ENCODE measurements at places on chromosomes 3 and 15.

DNA sequence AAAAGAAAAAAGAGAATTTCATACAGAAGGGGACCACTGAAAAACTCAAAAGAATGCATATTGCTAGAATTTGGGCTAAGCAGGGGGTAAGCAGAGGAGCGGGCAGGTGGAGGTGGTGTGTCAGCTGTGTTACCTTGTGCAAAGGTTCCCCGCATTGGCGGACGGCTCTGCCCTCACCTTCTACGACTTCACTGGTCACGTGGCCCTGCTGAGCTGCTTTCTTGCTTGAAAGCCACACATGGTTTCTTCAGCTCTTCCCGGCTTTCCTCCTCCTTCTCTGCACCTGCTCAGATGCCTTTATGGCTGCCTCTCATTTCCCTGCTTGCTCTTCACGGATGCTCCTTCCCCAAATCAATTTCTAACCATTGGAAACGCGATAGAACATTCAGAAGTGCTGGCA, 30.5 kb downstream of the FAH start:
- no peak for DNase-seq

DNA sequence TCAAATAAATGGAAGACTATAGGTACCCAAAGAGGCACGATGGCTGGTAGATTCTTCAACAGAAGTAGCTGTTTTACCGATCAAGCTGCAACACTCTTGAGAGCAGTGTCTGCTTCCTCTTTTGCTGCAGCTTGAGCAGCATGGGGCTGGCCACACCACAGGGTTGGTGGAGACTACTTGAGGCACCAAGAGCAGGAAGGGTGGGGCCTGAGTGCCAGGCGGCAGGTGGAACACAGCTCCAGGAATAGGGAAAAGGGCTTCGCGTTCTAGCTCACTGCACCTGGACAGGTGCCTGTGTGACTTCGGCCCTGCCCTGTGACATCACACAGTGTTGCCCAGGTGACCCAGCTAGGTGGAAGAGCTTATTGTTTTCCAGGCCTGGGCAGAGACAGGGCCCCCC, at the start of gene CCDC33:
CCDC33 (plus strand) TSS at position 365 of the 400 bp plus-strand sequence. CDS start 394 bp downstream, outside the sequence.
- peak; percentile 92 for DNase-seq

- peak; percentile 2 for DNase-seq
Observed at GRCh38 chr15:73684581-73685455, 635 bp downstream of the CD276 start.

DNA sequence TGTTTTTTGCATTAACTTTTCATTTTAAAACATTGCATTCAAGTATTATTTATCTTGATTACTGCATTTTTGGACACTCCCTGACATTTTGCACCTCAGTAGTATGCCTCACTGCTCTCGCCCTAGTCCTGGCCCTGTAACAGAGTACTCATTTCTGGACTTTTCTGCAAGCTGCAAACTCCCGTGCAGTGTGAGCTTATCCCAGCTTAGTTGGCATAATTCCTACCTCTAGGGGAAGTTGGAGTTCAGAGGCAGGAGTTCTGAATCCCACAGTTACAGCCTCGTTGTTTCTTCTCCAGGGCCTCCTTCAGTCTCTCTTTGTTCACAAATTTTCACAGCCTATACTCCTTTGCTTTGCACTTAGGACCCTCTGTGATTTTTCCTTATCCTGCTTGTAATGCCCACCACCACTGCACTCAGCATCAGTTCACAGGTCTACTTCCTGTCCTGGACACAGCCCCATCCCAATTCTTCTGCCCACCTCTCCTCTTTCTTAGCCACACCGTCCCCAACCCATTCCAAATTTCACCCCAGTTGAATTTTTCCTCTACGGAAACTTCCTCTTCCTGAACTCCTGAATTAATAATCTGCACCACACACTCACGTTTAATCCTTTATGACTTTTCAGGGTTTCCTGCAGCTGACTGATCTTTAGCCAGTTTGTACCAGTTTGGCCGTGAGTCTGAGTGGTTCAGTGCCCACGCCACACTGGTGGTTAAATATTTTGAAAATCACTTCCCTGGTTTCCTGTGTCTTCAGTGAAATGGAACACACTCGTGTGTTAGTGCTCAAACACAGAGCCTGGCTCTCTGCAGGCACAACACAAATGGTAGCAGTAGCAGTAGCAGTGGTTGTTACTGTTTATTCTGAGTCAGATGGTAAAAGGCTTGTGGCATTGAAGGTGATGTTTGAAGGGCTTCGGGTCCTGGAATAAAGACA, 6.3 kb upstream of the CTSH start:
- no peak for DNase-seq

- no peak for DNase-seq
Observed at GRCh38 chr3:194713299-194714136, 27.8 kb downstream of the FAM43A start.

- DNase-seq, result no peak
Observed at GRCh38 chr15:100911086-100911485, 8.1 kb upstream of the LRRK1 start.

DNA sequence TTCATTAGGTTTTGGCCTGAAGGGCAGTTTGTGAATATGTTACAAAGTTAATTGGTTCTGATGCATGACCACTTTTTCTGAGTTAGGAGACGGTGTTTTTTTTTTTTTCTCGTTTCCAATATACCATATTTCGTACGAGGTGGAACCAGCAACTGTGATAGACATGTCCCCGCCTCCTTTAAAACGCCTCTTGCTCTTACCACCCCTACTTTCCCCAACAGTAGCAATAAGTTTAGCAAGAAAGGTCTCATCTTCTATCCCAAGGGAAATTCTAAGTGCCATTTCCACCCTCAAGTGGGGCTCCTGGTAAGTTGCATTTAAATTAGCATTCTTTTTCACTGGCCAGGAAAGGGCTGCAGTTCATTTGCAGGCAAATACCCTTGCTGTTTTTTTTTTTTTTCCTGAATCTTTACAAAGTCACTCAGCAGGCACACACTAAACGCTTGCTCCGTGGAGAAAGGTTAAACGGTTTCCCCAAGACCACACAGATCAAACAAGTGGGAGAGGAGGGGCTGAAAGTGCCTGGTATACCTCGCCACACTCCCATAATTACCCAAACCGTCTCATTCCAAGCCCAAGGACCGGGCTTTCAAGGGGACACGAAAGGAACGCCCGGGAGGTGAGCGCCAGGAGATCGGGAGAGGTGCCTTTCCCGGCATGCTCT, 39.5 kb upstream of the MGA start:
- peak; percentile 5 for DNase-seq

DNA sequence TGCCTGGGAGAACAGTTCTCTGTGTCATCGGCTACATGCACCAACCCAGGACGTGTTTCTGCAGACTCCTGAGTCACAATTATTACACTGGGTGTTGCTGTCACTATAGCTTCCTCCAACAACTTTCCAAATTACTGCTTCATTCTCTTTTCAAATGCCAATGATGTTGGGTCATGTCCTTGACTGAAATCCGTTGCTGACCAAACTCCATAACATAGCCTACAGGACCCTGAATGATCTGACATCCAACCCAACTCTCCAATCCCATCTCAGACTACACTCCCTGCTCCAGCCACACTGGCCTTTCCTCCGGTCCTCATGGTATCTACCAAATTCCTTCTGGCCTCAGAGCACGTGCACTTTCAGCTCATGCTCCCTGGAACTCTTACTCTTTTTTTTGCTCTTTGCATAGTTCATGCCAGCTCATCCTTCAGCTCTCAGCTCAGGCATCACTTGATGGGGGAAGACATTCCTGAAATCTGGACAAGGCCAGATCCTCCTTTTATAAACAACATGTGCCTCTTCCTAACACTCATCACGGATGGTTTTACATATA, 108.8 kb upstream of the PTPRG start:
- no peak for DNase-seq

- DNase-seq, result no peak
Observed at GRCh38 chr3:179272385-179272784, 21.5 kb upstream of the KCNMB3 start.

DNA sequence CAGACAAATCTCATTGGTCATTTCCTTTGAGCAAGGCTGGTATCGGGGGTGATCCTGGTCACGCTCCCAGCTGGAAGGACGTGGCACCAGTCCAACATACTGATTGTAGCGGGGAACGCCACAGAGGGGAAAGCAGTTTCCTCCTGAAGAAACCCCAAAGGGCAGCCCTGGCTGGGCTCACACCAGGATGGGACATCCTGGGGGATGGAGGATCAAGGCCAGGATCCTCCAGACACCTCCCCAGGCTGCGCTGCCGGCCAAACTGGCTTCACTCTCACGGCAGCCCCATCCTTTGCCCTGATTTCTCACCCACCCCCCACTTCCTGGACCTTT, 36.6 kb downstream of the MUC20 start:
- DNase-seq, result no peak

DNA sequence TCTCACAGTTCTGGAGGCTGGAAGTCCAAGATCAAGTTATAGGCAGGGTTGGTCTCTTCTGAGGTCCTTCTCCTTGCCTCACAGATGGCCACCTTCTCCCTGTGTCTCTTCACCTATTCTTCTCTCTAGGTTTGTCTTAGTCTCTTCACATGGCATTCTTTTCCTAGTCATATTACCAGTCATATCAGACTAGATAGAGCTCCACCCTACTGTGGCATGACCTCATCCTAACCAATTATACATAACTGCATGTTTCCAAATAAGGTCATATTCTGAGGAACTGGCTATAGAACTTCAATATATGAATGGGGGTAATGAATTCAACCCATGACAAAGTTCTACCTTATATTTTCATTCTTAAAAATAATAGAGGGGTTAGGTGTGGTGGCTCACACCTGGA, 196.4 kb upstream of the UBE3A start:
- no peak for DNase-seq

DNA sequence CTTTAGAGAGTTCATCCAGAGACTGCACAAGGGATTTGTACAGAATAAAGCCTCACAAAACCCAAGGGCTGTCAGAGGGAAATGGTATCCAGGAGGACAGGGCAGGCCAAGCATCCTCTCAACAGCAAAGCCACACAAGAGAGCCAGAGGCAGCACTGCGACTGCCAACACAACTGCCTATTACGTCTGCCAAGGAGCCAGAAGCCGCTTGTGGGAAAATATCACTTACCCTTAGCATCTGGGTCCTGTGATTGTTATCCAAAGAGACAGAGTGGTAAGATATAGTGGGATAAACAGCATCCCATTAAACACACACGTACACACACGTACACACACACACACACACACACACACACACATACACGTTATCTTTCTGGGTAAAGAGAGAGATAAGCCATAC, 618.3 kb upstream of the AGTR1 start:
- DNase-seq, result no peak

DNA sequence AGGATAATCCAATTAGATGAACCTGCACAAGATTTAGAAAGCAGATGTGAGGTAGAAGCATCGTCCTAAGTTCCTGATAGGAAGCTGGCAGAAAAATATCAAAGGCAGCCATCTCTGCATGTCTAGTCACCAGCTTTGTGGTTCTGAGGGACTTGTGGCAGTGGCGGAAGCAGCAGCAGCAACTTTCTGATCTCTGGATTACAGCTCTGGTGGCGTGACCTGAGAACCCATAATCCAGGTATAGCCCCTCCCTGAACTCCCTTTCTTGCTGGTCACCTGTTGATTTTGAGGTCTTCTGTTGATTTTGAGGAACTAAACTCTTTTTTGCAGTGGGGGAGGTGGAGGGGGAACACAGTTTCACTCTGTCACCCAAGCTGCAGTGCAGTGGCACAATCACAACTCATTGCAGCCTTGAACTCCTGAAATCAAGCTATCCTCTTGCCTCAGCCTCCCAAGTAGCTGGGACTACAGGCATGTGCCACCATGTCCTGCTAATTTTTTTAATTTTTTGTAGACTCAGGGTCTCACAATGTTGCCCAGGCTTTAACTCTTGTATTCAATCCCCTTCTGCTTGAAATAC, 7.9 kb downstream of the FSIP1 start:
- DNase-seq, result no peak

GRCh38 chr3:179450901-179451264, 387 bp downstream of the GNB4 start:
- DNase-seq, result no peak

GRCh38 chr15:60079210-60079609, 75.1 kb downstream of the FOXB1 start:
- DNase-seq, result no peak

GRCh38 chr3:128197855-128198254, 44.6 kb downstream of the EEFSEC start:
- DNase-seq, result no peak

DNA sequence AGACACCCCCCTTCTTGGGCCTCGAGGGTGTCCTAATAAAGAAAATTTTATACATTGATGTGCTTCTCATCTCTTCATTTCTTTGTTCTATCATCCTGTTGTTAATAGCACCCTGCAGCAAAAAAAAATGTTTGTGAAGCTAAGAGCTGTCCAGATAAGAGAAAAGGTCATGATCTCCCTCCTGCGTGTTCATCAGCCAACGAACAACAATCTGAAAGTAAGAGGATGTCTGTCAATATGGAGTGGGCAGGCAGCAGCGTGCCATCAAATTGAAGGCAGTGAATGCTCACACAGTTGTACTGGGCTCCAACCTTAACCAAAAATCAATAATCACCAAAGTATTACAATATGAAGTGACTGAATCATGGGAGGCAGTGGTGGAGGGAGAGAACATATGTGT, 418.6 kb upstream of the ONECUT1 start:
- no peak for DNase-seq

DNA sequence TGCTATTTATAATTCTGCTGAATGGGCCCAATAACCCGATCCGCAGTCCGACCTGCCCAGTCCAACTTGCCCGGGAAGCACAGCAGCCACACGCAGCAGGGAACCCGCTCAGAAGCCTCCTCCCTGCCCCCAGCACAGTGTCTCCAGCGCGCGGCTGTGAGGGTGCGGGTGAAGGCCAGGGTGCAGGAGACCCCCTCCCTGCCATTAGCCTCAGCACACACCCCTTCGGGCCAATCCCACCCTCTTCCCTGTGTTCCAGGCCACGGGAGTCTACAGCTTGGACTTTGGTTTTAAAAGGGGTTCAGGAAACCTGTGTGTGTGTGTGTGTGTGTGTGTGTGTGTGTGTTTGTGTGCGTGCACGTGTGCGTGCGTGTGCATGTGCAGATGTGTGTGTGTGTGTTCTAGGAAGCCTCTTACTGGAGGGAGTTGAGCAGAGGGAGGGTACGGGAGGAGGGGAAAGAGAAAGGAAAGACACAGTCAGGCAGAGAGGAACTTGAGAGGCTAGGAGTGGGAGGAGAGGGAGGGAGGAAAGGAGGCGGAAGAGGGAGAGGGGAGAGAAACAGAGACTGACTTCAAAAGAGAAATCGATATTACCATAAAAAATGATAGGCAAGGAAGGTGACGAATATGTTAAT, 34.2 kb downstream of the ATP2B2 start:
- peak; percentile 47 for DNase-seq

GRCh38 chr3:279325-279724, 82.8 kb downstream of the CHL1 start:
- no peak for DNase-seq

DNA sequence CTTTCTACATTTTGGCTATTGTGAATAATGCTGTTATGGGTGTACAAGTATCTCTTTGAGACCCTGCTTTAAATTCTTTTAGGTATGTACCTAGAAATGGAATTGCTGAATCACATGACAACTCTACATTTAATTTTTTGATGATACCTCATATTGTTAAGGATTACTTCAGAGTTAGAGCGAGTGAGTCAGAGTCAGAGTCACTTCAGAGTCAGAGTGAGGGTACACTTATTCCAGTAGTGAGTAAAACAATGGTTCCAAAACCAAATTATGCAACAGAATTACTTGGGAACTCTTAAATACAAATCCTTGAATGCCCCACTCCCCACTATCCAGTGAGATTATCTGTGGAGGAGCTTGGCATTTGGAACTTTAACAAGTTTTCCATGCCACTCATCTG, 50.3 kb upstream of the SNRK start:
- DNase-seq, result no peak

- DNase-seq, result no peak
Observed at GRCh38 chr15:91413142-91413541, 313.1 kb downstream of the SV2B start.

GRCh38 chr15:45105586-45105985, 8.4 kb downstream of the DUOX2 start:
- DNase-seq, result no peak

Measured in DMS79 treated with DMSO at 0.1 percent for 48 hours (cell line).